GDM1 (cell line): ENCODE measurements at places on chromosomes 16 and 17.
A peak's percentile ranks its signal among the peaks of the same experiment; 100 is the strongest.

GRCh38 chr17:83175822-83176622 is 96.6 kb downstream of the METRNL start:
- DNase-seq, result no peak

DNA sequence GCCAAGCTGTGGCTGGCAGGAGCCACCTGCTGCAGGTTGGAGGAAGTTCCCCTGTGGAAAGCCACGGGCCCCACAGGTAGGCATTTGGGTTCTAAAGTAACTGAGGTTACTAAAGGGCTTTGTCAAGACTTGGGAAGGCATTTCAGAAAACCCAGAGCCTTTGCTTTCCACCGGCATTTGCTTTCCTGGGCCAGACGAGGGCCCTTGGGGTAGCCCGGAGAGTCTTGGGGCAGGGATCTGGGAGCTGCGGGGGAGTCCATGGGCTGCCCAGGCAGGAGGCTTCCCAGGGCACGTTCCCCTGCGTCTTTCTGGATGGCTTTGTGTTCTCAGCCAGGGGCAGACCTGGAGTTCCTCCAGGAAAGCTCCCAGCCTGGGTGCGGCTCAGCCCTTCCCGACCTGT is 43.5 kb downstream of the JPH3 start:
- no peak for DNase-seq

- no peak for DNase-seq
Observed at GRCh38 chr16:83004868-83005652, 378.3 kb downstream of the CDH13 start.

DNA sequence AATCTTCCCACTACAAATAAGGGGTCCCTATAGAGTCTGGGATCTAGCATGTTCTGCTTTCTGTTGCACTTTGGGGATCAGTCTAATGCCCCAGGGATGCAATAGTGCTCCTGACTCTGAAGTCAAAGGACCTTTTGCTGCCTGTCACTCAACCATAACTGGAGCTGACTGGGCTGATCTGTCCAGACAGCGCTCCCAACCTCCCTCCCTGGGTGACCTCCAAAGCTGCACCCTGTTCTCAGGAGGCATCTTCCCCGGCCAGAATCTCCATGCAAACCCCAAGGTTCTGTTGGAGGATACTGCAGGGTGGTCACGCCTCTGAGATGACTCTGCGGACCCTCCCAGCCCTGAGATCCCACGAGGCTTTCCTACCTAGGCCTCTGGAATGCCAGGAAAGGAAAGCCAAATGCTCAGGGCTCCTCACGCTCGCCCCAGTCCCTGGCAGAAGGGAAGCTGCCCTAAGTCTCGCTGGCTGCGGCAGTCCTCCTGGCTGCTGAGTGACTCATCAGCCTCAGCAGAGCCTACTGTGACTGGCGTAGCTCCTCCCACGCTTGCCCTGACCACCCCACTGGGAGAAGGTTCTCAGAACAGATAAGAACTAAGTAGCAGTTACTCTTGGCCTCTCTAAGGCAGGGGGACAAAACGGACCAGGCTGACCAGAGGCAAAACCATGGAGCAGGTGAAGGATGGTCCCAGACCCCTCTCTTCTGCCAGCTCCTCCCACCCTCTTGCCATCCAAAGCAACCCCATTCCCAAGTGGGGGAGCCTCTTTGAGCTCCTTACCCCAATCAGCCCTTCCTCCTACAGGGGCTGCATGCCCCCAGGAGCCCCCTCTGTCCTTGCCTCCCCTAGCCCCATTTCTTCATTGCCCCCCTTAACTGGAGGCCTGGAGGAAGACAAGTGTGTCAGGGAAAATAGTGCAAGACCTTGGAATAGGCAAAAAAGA is 124.1 kb upstream of the TNRC6C start:
- DNase-seq, result peak; percentile 70

DNA sequence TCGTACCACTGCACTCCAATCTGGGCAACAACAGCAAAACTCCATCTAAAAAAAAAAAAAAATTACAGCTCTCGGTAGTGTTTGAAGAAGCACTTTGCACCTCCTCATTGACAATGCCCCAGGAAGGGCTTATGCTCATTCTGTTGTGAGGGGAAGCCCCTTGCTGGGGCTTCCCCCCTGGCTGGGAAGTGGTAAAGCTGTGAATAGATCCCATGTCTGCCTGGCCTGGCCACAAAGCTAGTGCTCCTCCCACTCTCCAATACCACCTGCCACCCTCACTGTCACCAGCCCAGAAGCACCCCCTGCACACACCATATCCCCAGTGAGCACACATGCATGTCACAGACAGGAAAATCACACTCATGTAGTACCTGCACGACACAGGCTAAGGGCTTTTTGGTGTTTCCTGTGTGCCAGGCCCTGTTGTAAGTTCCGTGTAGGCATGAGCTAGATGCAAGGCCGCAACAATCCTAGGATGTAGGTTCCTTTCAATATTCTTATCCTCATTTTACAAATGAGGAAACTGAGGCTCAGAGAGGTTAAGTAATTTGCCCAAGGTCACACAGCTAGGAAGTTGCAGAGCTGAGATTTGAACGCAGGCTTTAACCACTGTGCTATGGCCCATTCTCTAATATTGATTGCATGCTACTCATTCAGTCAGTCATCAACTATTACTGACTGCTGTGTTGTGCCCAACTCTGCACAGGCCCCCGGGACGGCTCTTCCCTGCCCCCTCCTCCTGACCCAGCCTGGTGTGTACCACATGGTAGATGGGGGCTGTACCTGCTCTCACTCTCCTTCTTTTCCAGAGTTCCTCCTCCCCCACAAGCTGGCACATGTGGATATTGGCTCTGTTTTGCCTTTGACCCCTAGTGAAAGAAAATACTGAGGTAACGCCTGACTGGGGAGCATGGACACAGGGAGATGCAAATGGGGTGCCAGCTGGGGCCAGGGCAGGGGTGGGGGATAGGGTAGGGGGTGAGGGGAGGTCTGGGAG is 11.9 kb upstream of the COL1A1 start:
- peak; percentile 52 for DNase-seq

GRCh38 chr17:16477255-16477654 is 14.7 kb downstream of the LRRC75A start:
- no peak for DNase-seq

DNA sequence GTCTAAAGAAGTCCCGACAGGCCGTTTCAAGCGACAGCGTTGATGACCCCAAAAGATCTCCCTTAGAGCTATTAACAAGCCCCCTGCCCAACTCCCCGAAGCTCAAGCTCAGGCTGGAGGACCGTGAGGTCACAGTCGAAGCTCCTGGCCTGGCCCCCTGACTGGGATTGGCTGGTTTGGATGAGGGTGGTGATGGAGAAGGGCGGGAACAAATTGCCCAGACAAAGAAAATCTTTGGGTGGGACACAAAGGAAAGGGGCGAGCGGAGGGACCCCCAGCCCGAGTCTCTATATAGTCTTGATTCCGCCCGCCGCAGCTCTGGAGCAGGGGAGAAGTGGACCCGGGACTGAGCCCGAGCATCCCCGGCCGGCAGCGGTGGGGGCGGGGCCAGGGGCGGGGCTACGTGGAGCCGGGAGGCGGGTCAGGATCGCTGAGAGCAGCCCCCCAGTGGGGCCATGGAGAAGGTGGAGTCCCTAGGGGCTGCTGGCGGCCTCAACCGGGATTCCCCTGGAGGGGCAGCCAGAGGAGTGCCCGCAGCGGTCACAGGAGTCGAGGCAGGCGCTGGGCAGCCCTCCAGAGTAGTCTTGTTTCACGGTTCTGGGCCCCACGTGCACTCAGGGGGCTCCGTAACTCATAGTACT is 982 bp upstream of the NEURL4 start:
- peak; percentile 68 for DNase-seq

GRCh38 chr16:57736419-57737351 is 1.1 kb downstream of the KATNB1 start:
- DNase-seq, result no peak

- no peak for DNase-seq
Observed at GRCh38 chr17:19411631-19412030, 599 bp downstream of the RNF112 start.

DNA sequence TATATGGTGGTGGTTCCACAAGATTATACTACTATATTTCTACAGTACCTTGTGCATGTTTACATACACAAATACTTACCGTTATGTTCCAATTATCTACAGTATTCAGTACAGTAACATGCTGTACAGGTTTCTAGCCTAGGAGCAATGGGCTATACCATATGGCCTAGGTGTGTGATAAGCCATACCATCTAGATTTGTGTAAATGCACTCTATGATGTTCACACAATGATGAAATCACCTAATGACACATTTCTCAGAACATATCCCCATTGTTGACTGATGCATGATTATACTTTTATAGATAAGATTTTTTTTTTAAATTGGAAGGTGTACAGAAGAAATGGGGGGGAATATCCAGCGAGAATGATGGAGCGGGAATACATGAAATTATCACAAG is 123.0 kb upstream of the TOB1 start:
- DNase-seq, result no peak

DNA sequence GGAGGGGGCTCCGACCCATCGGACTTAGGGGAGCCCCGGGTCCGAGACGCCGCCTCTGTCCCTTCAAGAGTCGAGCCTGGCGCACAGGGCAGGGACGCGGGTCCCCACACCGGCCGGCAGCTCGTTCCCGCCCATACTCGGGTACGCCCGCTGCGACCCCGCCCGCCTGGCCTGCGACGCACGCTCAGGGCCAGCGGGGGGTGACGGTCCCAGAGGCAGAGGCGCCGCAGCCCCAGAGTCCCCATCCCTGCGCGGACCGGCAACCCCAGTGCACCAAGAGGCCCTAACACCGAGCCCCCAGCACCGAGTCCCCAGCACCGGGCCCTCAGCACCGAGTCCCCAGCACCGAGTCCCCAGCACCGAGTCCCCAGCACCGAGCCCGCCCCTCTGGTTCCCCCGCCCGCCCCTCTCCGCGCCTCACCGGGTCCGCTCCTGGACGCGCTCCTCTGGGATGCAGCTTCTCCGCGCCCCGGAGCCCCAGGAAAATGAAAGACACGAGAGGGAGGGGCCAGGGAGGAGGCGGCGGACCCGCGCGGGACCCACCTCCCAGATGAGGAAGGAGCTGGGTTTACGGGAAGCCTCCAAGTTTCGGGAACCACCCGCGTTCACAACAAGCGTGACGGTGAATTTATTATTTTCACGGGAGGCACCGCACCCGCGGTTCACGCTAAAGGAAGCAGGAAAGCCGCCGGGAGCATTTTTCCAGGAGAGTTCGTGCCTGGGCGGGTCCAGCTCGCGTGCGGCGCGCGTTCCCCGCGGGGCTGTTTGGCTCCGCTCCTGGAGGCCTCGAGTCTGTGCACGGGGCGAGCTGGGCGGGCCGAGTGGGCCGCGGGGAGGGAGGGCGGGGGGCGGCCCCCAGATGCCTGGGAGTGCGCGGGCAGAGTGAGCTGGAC is at the start of gene SECTM1:
Gene SECTM1 (minus strand): TSS at position 488 of the 893 bp plus-strand sequence. CDS start 6,526 bp downstream, outside the sequence.
- DNase-seq, result no peak

DNA sequence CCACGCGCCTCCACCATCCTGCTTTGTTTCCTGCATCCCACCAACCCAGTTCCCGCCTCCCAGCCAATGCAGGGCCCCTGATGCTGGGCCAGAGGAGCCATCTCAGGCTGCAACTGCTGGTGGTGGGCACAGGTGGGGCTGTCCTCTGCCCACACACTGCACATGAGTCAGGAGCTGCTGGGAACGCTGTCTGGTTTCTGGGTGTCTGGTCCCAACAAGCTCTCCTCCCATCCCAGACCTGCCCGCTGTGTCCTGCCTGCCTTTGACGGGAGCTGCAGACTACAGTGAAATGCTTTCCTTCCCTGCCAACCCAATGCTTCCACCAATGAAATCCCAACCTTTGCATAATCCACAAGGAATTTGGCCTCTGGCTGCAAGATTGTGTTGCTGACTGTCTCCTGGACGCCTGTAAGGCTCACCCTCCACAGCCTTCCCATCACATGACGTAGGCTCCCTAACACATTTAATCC is 98.9 kb downstream of the N4BP1 start:
- DNase-seq, result no peak

DNA sequence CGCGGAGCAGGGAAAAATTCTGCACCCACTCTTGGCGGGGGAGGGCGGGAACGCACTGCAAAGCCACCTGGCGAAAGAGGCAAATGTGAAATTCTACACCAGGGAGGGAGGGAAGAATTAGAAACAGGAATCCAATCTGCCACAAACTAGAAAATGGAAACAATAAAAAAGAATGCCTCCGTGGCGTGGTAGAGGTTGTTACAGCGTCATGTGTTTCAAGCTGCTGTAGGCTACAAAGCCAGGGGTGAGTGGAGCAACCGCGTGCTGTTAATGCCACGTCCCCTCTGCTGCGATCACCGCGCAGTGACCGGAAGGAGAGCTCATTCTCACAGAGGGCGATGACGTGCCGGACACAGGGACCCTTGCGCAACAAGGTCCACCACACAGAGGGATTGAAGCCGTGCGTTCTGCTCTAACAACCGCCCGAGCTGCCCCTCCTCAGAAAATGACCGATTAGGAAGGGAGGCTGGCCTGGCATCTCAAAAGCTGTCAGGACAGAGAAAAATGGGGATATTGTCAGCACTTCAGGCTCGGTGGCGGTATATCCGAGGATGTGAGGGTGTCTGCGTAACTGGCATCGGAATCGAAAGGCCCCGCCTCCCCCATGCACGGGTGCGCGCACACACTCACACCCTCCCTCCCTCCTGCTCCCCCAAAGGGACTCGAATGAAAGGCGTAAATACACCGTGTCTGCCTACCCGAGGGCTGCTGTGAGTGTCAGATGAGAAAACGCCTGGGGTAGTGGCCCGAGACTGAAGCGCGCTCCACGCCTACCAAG is 70.8 kb upstream of the TNRC6C start:
- DNase-seq, result no peak

DNA sequence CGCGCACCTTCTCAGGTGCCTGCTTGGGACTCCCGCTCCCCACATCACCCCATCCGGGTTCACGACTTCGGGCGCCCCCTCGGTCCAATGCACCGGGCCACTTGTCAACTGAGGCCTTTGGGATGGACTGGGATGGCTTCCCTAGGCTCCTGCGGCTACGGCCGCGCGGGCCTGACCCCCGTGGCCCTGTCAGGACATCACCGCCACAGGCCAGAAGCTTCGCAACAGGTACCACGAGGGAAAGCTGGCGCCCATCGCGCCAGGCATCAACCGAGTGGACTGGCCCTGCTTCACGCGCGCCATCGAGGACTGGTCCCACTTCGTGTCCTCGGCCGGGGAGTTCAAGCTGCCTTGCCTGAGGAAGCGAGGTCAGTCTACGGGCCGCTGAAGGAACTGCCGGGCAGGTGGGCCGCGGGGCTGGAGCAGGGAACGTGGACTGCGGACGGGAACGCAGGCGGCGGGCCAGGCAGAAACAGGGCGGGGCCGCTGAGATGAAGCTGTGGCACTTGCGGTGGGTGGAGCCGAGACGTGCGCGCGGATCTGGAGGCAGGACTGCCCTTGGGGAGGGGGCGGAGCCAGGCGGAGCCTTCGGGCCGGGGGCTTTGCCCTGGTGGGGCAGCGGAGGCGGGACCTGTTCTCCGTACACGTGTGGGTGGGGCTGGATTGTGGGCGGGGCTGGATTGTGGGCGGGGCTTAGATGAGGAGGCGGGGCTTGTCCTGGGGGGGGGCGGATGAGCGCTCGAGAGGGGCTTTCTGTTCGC is 13.7 kb upstream of the CNGB1 start:
- DNase-seq, result no peak

- peak; percentile 44 for DNase-seq
Observed at GRCh38 chr16:87196661-87197060, 120.5 kb downstream of the C16orf95 start.

- no peak for DNase-seq
Observed at GRCh38 chr17:1315409-1315808, 35.9 kb downstream of the TRARG1 start.

- no peak for DNase-seq
Observed at GRCh38 chr17:68255731-68256538, 8.1 kb downstream of the AMZ2 start.
